ENCODE measurements at places on chromosomes 6 and 20. TPM values are rescaled to one million over a fixed set of nuclear protein-coding genes. Genes with fewer than 3 reads are reported as not detected.

GRCh38 chr20:34045294-34045693 lies 51.6 kb downstream of the RALY start:
- DNase-seq, result peak; percentile 61

DNA sequence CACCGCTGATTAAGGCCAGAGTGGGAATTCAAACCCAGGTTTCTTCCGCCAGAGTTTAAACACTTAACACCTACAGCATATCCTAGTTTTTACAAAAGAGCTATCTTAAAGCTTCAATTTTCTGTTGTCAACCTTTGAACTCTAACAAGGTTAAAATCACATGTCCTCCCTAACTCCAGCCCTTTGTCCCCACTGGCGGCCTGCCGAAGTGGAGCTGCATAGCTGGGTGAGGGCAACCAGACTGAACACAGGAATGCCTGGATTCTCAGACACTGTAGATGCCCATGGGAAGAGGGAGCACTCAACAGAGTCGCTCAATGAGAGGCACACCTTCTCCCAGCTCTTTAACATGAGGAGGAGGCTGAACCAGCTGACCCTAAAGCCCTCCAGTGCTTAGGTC lies 59.1 kb downstream of the LRFN2 start:
- peak; percentile 11 for DNase-seq

DNA sequence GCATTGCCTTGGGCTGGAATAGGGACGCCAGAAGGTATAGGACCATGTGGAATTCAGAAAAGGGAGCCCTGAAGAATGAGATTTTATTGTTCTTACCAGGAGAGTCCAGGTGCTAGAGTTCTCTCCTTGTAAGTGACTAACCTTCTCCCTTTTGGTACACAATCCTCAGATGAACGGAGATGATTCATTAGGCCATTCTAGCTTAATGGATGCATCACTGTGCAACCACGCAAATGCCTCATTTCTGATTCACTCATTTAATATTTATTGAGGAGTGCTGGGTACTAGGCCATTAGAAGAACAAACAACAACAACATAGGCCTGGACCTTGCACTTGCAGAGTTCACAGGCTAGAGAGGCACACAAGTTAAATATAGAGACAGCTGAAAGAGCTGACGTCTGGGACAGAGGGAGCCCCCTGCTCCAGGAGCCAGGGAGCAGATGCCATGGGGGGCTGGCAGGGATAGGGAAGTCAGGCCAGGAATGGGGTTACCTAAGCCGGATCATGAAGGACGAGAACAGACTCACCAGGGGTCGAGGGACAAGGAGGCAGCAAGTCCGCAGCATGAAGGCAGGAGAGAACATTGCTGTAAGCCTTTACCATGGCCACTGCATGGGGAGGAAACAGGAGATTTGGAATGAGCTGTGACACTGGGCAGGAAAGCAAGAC lies 179.5 kb upstream of the AKAP12 start:
- peak; percentile 57 for DNase-seq

- no peak for DNase-seq
Measured at GRCh38 chr6:16974387-16974673, 127.5 kb upstream of the STMND1 start.

DNA sequence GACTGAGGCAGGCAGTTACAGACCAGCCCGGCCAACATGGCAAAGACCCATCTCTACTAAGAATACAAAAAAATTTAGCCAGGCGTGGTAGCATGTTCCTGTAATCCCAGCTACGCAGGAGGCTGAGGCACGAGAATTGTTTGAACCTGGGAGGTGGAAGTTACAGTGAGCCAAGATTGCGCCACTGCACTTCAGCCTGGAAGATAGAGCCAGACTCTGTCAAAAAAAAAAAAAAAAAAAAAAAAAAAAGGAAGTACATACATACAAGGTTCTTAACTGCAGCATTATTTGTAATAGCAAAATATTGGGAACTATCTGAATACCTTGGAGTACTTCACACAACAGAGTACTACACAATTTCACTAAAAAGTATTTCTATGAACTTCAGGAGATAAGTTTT lies 183.5 kb upstream of the OLIG3 start:
- no peak for DNase-seq

- DNase-seq, result no peak
Measured at GRCh38 chr6:21791581-21791980, 198.0 kb downstream of the SOX4 start.

DNA sequence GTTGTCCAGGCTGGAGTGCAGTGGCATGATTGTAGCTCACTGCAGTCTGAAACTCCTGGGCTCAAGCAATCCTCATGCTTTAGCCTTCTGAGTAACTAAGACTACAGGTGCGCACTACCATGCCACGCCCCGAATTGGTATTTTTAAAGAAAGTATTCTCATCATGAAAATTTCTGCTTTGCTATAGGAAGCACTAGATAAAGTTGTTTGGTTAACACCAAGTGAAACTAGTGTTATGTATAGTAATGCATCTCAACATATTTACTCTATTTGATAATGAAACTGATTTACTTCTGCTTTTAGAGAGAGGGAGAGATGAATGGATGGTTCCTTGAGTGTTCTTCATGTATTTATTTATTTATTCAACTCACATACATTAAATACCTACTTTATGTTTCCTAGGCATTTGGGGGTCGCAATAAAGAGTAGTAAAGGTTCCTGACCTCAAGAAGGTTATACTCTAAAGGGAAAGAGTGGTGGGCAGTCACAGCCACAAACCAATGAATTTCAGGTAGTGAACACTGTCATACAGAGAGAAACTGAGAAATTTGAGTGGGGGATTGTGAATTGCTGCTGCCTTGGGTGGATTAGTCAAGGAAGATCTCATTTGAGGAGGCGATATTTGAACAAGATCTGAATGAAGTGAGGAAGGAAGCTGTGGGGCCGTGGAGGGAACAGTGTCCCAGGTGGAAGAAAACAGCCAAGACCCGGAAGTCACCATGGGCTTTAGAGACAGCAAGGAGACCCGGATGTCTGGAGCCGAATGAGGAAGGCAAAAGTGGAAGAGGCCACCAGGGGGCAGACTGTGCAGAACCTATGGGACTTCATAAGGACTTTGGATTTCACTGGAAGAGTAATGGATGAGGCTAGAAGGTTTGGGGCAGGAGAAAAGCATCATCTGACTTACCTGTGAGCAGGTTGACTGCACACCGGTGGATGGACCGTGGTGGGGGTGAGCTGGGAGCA lies 185.6 kb downstream of the TSHZ2 start:
- DNase-seq, result peak; percentile 34

GRCh38 chr6:140697585-140697984 lies 1323.1 kb upstream of the CITED2 start:
- DNase-seq, result no peak

- no peak for DNase-seq
Measured at GRCh38 chr6:82419859-82420258, 56.2 kb downstream of the TPBG start.

DNA sequence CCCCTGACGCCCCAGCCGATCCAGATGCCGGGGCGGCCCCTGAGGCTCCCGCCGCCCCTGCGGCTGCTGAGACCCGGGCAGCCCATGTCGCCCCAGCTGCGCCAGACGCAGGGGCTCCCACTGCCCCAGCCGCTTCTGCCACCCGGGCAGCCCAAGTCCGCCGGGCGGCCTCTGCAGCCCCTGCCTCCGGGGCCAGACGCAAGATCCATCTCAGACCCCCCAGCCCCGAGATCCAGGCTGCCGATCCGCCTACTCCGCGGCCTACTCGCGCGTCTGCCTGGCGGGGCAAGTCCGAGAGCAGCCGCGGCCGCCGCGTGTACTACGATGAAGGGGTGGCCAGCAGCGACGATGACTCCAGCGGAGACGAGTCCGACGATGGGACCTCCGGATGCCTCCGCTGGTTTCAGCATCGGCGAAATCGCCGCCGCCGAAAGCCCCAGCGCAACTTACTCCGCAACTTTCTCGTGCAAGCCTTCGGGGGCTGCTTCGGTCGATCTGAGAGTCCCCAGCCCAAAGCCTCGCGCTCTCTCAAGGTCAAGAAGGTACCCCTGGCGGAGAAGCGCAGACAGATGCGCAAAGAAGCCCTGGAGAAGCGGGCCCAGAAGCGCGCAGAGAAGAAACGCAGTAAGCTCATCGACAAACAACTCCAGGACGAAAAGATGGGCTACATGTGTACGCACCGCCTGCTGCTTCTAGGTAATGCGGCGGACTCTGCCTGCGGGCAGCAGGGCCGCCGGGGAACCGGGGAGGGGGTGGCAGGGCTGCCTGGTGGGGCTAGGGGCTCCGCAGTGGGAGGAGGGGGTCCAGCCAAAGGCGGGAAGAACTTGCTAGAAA lies 2.3 kb downstream of the GNAS start:
- DNase-seq, result no peak

DNA sequence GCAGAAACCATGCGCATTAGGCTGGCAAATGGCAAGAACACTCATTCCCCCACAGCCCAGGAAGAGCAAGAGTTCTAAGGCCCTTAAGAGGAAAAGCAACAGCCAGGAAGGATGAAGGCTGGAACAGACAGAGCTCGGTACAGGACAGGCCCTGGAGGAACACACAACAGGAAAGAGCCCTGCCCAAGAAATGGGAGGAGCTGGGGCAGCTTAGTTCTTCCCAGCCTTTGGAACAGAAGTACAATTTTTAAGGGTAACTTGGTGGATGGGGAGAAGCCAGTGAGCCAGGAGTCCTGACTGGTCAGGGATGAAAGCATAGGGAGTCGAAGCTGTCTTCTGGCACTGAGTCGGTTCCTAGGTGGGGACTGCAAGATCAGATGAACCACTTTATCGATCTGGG lies 32.4 kb downstream of the OR2B2 start:
- DNase-seq, result no peak

Gene OR12D3
- not detected for polyA plus RNA-seq

Gene SNAI1
- polyA plus RNA-seq, result 8.4 TPM

Gene GJA10
- polyA plus RNA-seq, result not detected

Gene EDN1
- polyA plus RNA-seq, result 40.7 TPM

Gene PRR3
- 9.3 TPM for polyA plus RNA-seq

Gene DNAH8
- 0.11 TPM for polyA plus RNA-seq
